GM23338 (cell line): ENCODE measurements at places on chromosomes 5 and 9.

- DNase-seq = peak; percentile 85
These were observed 35.8 kb upstream of the LCP2 start for GRCh38 chr5:170333161-170333910.

GRCh38 chr5:97125125-97125683 is 17.2 kb downstream of the LIX1 start:
- peak; percentile 35 for DNase-seq

DNA sequence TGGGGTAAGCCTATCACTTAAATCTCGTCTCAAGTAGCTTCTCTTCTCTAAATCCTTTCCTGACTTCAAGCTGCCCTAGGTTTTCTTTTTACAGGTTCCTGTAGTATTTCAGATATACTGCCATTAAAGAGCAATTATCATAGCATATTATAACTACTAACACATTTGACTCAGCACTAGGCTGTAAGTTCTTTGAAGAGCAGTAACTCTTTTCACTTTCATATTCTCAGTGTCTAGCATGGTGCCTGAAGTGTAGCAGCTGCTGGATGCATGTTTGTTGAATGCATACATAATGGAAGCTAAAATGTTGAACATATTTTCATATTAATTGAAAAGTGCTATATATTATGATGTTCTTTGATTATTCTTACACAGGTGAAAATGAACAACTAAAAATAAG is 22.5 kb downstream of the CCDC152 start:
- no peak for DNase-seq

- no peak for DNase-seq
These were observed 648.9 kb upstream of the KLF4 start for GRCh38 chr9:108138516-108138915.

DNA sequence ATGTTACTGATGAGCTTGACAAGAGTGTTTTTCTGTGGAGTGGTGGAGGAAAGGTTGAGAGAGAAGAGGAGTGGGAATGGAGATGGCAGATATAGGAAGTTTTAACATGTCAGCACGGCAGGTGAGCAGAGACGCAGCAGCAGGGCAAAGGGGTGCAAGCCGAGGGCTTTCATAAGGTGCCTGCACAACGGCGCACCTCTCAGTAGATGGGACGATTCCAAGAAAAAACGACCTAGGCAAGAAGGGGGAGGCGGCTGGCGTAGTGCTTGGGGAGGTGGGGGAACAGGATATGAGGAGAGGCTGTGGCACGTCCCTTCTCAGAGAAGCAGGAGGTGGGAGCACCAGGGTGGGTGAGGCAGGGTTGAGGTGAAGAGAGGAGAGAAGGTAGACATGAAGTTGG is 24.5 kb downstream of the ARPC5L start:
- no peak for DNase-seq

GRCh38 chr5:159746707-159747106 is 169.6 kb upstream of the ADRA1B start:
- DNase-seq = no peak

DNA sequence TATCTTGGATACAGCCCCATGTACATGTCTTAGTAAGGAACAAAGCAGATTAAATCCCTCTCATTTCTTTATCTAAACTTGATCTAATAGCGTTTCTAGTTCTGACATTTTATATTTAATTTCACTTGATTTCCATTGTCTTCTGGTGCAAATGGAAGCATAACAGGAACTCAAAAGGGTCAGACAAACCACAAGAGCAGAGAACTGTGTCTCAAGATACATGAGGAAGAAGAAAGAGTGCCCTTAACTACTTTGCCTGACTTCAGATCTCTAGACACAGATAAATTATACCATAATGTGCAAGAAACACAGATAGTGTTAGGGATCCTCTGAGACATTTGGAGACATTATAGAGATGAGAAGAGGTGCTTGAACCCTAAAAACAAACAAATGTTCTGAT is 20.7 kb upstream of the STX17 start:
- no peak for DNase-seq

GRCh38 chr9:70510157-70510770 is 95.8 kb upstream of the KLF9 start:
- DNase-seq = peak; percentile 77

- DNase-seq = no peak
These were observed 3.9 kb upstream of the NEURL1B start for GRCh38 chr5:172637110-172637580.

DNA sequence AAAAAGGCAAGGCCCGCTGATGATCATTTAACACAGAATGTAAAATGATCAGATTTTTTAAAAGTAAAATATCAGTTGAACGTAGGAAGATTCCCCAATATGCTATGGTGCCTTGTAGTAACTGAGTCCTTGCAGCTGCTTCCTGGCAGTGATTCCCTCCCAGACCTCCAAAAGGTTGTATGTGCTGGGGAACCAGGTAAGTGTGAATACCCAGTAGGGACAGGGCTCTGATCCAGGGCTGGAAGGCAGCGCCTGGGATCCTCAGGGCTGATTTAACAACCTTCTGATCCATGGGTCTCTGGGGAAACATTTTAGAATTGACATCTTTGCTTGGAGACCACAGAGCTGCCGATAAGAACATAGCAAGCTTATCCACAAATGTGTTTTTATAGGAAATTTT is 76.7 kb upstream of the IL6ST start:
- DNase-seq = no peak

DNA sequence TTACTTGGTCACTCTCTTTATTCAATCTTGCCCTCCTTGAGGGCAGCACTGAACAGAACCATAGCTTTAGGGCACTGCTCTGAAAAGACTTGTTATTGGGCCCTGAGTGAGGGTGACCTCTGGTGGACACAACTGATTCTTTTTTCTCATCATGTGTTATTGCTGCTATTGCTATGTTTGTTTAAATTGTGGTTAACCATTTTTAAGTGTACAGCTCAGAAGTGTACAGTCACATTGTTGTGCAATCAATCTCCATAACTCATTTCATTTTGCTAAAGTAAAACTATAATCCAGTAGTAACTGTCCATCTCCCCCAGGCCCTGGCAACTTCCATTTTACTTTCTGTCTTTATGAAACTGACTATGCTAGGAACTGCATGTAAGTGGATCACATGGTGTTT is 351.1 kb upstream of the RIOK2 start:
- DNase-seq = peak; percentile 65

GRCh38 chr9:104784098-104784497 is 20.2 kb downstream of the NIPSNAP3B start:
- no peak for DNase-seq

DNA sequence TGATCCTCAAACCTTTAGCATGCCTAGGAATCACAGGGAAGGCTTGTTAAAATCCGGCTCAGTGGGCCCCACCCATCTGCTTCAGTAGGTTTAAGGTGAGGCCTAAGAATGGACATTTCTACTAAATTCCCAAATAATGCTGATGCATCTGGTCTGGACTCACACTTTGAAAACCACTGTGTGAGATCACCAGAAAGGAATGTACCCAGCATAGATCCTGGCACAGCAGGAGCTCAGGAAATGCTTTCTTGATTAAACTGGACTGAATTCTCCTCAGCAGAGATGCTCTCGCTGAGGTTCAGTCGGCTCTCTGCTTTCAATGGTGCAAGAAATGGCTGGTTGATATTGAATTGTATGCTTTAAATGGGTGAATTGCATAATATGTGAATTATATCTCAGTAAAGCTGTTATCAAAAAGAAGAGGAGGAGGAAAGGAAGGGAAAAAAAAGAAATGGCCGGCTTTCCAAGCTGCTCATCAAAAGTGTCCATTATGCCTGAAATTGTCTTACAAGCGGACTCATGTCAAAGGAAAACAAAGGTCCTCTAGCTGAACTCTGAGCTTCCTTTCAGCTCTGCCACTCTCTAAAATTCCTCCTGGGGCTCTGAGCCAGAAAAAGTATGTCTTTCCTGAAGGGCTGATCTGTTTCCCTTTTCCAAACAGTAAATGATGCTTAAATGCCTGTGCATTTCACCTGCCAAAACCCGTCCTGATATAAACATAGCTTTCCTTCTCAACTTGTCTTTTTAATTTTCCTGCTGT is 77.6 kb upstream of the SAP30L start:
- peak; percentile 88 for DNase-seq

DNA sequence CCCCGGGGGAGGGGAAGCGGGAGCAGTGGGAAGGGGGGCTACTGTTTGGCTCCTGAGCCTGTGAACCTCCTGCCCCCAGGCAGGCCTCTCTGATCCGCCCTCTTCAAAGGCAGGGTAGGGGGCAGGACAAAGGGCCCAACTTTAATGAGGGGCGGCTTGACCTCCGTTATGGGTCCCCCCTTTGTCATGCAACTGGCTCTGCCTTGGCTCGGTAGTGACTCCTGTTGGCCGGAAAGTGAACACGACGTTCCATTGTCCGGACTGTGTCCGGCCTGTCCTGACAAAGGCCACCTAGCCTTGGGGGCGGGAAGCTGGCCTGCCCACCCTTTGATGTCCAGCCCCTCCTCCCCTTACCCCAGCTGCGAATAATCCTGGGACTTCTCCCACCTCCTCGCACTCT is 1.3 kb downstream of the CDX1 start:
- DNase-seq = peak; percentile 45

DNA sequence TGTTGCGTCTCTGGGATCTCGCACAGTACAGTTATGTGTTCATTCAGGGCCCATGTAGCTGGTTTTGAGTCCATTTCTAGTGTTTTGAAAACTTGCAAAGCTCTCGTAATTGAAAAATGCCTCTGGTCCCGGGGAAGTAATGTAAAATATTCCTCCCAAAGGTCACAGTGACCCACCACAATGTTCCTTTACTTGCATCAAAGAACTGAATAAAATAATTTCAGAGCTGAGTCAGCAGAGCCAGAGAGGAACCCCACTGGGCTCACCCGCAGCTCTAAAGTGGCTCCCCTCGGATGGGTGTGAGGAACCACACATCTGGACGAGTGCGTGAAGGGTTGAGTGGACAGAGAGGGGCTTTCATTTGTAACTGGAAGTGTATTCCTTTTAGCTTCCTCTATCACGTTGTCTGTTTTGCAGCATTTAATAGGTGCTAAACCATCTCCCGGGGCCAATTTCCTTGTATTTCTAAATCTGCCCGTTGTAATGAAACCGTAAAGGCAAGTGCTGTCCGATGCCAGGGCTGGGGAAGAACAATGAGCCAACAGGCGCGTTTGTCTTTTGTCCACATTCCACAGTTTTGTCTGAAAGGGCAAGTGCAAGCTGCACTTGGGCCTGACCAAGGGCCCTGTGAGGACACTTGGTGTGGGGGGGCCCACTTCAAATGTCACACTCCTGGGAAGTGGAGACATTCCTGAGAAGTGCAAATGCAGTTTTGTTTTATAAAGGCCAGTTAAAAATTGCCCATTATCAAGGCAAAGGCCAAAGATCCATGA is 29.9 kb downstream of the COL5A1 start:
- DNase-seq = no peak

GRCh38 chr5:91423871-91424270 is 40.8 kb upstream of the ARRDC3 start:
- no peak for DNase-seq

GRCh38 chr5:390623-391491 is 52.1 kb upstream of the EXOC3 start:
- no peak for DNase-seq

DNA sequence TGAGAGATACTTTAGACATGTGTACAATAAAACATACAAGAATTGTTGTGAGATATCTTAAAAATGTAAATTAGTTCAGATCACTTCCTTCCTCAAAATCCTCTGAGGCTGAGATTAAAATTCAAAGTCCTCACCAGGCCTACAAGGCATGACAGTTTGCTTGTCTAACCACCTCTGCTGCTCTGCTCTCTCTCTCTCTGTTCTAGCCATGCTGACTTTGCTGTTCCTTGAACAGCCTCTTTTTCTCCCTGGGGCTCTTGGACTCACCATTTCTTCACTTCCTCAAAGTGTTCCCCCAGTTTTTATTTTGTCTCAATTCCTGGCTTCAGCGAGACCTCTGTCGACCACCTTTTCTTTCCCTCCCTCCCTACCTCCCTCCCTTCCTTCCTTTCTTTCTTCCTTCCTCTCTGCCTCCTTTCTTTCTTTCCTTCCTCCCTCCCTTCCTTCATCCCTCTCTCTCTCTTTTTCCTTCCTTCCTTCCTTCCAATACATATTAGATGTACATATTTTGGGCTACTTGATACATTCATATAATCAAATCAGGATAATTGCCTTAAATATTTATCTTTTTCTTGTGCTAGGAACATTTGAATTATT is 27.0 kb downstream of the CATSPER3 start:
- DNase-seq = no peak

GRCh38 chr9:129138144-129138462 is 26.9 kb downstream of the PTPA start:
- no peak for DNase-seq

DNA sequence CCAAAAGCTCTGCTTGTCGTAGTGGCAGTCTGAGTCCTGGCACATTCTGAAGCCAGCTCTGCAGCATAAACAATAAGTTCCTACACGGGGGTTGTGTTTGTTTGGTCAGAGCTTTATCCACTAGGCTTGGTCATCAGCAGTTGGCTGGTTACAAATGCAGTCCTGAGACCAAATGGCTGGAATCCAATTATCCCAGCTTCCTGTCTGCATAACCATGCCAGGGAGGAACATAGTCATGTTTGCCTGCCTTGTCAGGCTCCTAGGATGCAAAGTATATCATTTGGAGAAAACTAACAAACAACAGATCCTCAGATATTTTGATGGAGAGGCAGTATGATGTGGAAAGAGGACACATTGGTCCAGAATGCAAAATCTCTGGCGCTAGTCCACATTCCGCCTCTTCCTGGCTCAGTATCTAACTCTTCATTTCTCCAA is 85.8 kb downstream of the FBXO38 start:
- DNase-seq = no peak

DNA sequence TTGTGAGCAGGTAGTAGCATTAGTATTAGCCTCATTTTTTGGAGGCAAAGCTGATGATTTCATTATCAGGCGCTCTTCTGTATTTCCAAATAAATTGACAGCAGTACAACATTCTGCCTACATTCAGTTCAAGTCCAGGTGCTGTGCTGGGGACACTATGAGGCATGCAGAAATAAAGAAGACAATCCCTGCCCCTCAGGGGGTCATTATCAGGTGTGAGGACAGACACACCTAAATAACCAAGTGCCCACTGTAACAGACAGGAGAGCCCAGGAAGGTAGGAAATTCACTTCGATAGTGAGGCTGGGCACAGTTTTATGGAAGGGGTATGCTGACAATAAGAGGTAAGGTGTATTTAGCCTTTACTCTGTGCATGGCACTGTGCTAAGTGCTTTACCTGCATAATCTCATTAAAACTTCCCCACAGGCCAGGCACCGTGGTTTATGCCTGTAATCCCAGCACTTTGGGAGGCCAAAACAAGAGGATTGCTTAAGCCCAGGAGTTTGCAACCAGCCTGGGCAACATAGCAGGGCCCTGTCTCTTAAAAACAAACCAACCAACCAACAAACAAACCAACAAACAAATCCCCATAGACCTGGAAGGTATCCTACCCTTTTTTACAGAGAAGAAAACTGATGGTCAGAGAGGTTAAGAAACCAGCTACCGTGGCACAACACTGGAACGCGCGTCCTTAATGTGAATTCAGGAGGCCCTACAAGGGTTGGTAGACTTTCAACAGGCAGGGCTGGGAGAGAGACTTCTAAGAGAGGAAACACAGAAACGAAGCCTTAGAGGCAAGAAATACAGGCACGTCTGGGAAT is 17.5 kb upstream of the GPX3 start:
- no peak for DNase-seq

GRCh38 chr9:112809351-112809848 is 58.8 kb downstream of the SNX30 start:
- DNase-seq = no peak

- no peak for DNase-seq
These were observed 398.4 kb upstream of the IRX2 start for GRCh38 chr5:3149899-3150298.

GRCh38 chr5:88674356-88675167 is 208.4 kb downstream of the MEF2C start:
- DNase-seq = peak; percentile 77

- DNase-seq = no peak
These were observed 6.1 kb upstream of the TMEM252 start for GRCh38 chr9:68546596-68547390.
